ENCODE measurements at places on chromosomes 5 and 9. TPM values are rescaled to one million over a fixed set of nuclear protein-coding genes. Genes with fewer than 3 reads are reported as not detected.

PTBP3 gene
- 11.3 TPM for total RNA-seq

DNA sequence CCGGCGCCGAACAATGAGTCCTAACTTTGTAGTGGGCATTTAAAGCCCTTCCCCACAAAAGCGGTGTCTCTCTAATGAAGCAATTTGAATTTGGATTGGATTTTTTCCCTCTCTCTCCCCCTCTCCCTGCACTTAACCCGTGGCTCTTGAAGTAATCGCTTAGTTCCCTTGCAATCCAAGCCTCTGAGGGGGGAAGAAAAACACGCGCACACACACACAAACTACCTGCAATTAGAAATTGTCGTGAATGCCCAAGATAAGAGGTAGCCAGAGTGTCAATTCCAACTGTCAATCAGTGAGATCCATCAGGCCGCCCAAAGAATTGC is 1.2 kb downstream of the LHX6 start:
- no peak for DNase-seq

- DNase-seq, result no peak
Observed at GRCh38 chr5:160638161-160638742, 213.8 kb downstream of the ATP10B start.

SPARC gene
- total RNA-seq, result 4,650 TPM

DNA sequence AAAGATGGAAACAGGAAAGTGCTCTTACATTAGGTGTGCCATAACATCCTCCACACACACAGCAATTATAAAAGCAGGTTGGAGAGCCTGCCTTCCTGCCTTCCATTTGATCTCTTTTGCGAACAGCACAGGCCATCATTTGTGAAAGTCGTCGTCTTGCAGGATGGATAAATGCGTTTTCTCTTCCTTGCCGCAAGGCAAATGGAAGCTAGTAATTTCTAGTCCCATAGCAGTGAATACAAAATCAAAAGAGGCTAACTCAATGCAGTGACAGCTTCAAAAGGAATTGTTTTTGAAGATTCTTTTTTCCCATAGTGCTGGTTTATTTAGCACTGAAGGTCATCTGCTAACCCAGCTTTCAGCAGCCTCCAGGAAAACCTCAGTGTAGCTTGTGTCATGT is 178.8 kb downstream of the GIN1 start:
- DNase-seq, result no peak

GRCh38 chr9:114021578-114021977 is 56.5 kb downstream of the AMBP start:
- DNase-seq, result no peak

HSPA5 gene
- total RNA-seq, result 41.0 TPM

GRCh38 chr9:14769230-14769571 is 46.7 kb upstream of the CER1 start:
- DNase-seq, result peak; percentile 85

HAVCR2 gene
- 4.3 TPM for total RNA-seq

- DNase-seq, result no peak
Observed at GRCh38 chr9:127417131-127418036, 6.8 kb upstream of the ZNF79 start.

ZNF608 gene
- total RNA-seq, result 19.5 TPM

DNA sequence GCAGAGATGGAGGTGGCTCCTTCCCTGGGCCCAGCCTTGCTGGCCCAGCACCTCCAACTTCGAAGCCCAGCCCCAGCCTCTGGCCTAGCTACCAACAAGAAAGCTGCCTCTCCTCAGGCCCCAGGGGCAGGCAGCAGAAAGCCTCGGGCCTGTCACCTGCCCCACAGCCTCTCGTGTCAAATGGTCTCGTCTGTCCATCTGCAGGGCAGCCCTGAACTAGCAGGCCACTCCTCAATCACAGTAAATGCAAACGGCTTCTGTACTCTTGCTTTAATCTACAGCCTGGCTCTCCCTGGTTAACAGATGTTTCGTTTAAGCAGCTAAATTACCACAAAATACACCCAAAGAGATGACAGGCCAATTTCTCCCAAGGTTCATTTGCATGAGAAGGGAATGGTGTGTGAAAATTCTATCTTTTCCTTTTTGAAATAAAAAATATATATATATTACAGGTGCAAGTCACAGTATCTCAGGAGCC is 21.5 kb downstream of the VAV2 start:
- DNase-seq, result no peak

DNA sequence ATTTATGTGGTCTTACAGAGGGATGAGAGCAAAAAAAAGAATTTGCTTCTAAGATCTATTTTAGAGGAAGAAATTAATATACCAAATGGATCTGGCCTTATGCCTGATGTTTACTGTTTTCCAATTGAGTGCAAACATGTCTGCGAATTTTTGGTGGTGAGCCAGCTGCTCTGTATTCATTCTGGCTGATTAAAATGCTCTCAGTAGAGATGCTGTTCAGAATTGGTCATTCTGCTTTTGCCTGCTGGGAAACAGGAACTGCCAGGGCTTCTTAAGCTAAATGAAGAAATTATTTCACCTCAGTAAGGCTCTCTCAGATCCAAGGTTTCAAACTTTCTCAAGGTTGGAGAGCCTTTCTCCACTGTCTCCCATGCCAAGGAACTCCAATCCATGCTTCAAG is 132.0 kb upstream of the SV2C start:
- DNase-seq, result peak; percentile 6

GRCh38 chr9:134434894-134435506 is 108.7 kb downstream of the RXRA start:
- peak; percentile 99 for DNase-seq

ARRDC3 gene
- total RNA-seq, result 87.3 TPM

DNA sequence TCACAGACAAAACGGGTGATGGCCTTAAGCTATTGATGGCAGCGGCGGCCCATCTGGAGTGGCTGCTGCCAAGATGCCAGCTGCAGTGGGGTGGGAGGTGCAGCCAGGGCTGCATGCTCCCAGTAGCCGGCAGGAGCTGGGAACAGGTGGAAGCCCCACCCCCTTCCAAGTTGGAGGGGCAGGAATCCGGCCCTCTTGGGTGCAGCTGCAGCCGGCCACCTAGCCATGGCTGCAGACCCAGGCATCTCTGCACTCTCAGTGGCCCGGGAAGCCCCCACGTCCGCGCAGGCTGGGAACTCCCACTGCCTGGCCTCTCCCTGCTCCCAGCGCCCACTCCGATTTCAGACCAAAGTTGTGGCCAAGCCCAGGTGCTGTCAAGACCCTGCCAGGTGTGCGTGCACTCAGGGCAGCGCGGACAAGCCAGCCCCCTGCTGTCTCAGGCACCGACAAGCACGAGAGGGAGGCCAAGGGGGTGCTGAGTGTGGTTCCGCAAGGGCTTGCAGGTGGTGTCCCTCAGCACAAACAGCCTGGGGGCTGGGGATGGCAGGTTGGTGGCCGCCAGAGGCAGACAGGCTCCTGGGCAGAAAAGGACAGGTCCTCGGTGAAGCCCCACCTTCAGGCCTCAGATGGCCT is 115.1 kb upstream of the TSLP start:
- DNase-seq, result peak; percentile 4

DNA sequence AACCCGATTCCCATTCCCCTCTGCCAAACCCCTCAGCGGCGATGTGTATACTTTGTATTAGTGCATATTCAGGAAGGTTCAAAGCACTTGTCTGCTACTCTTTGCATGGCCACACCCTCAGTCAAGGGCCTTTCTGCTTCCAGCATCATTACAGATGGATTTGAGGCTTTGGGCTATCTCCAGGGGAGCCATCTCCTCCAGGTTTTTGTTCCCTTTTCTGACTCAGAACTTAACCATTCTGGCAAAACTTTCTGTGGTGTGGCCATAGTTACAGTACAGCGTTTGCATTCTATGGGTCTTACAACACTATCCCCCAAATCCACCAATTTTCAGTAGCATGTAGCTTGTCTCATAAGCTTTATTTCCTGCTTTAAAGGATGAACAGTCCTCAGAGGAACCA is 36.0 kb upstream of the SVEP1 start:
- peak; percentile 59 for DNase-seq

SPATA9 gene
- total RNA-seq, result 0.71 TPM

CRHBP gene
- 1.2 TPM for total RNA-seq

DNA sequence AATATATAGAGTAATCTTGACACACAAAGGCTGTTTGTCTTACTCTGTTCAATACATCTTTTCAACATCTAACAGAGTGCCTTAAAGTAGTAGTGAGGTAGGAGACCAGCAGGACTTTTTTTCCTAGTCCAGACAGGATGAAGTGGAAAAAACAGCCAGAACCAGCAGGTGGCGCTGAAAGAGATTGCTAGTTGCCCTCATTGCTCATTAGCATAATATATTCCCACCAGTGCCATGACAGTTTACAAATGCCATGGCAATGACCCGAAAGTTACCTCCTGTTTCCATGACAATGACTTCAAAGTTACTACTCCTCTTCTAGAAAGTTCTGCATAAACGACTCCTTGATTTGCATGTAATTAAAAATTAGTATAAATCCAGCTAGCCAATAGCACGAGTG is 387.4 kb downstream of the ACTL7B start:
- no peak for DNase-seq

GRCh38 chr5:7856855-7857254 is 5.9 kb upstream of the CFAP90 start:
- DNase-seq, result peak; percentile 29

IFNA13 gene
- total RNA-seq, result 0.04 TPM

GABRA6 gene
- total RNA-seq, result not detected

- no peak for DNase-seq
Observed at GRCh38 chr5:171798418-171798817, 12.8 kb downstream of the SMIM23 start.

DNA sequence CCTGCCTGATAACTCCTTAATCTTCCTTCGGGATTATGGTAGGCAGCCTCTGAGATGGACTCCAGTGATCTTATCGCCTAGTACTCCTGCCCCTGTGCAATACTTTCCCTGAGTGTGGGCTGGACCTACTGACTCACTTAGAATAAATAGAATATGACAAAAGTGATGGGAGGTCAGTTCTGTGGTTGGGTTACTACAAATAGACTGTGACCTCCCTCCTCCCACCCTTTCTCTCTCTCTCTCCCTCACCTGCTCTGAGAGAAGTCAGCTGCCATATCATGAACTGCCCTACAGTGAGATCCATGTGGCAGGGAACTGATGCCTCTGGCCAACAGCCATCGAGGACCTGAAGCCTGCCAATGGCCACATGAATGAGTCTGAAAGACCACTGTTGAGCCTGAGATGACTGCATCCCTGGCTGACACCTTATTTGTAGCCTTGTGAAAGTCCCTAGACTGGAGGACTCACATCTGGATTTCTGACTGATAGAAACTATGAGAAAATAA is 31.7 kb downstream of the NRG2 start:
- peak; percentile 60 for DNase-seq

ANKRD34B gene
- total RNA-seq, result 0.13 TPM

SNCAIP gene
- total RNA-seq, result 10.3 TPM

DNA sequence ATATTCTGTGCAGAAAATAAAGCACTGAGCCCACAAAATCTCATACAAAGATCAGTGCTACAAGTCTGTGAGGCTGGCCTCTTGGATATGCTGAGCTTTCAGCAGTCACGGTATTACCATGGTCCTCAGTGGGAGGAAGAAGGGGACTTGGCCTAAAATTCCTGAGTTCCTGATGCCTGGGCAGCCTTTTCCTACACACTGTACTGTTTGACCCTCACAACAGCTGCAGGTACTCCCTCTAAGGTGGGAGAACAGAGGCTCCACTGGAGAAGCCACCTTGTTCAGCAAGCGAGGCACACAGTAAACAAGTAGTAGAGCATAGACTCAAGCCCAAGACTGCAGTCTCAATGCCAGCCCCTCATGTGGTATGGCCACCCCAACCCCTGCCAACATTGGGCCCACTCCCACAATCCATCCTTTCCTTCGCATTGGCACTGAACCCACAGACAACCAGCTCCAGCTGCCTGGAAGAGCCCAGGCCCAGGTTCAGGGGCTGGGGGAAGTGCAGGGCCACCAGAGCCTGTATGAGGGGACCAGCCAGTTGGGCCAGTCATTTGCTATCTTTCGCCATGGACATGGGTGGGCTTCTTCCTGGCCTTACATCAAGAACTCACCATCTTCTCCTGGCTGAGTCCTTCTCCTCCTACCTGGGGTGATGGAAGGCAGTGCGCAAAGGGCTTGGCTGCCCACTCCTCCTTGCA is 14.3 kb downstream of the ACSL6 start:
- DNase-seq, result no peak

PCA3 gene
- 0.58 TPM for total RNA-seq

GRK6 gene
- total RNA-seq, result 13.8 TPM

DNA sequence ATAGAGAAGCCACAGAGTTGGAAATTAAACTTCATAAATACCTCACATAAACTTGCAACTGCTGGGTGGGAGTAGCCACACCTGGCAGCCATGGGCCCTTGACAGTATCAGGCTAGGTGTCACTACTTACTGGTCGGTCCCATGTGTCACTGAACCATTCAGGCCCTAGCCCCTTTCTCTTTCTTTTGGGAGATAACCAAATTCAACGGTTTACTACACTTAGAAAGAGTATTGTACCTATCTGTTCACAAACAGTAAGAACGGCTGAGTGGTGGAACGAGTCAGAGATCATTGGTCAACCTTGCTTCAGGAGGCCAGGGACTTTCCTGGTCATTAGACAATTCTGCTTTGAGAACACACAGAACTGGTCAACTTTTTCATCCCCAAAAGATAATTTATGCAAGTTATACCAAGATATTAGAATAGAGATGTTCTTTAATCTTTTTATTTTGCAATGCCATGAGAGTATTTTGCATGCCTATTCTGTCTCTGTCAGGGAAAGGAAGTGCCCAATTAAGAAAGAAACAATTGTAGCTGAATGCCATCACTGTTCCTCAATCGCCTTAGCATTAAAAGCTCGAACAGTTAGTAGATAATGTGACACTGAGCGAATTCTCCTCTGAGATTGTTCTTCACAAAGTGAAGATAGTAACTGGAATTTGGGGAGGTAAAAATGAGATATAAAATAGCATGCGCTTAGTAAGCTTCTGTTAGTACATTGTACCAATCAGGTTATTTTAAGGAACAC is 50.9 kb downstream of the GOLPH3 start:
- DNase-seq, result no peak

PFN3 gene
- not detected for total RNA-seq

GRCh38 chr5:129041196-129041881 is 53.2 kb upstream of the ISOC1 start:
- no peak for DNase-seq

- no peak for DNase-seq
Observed at GRCh38 chr9:120905315-120906164, 21.1 kb downstream of the TRAF1 start.

DNA sequence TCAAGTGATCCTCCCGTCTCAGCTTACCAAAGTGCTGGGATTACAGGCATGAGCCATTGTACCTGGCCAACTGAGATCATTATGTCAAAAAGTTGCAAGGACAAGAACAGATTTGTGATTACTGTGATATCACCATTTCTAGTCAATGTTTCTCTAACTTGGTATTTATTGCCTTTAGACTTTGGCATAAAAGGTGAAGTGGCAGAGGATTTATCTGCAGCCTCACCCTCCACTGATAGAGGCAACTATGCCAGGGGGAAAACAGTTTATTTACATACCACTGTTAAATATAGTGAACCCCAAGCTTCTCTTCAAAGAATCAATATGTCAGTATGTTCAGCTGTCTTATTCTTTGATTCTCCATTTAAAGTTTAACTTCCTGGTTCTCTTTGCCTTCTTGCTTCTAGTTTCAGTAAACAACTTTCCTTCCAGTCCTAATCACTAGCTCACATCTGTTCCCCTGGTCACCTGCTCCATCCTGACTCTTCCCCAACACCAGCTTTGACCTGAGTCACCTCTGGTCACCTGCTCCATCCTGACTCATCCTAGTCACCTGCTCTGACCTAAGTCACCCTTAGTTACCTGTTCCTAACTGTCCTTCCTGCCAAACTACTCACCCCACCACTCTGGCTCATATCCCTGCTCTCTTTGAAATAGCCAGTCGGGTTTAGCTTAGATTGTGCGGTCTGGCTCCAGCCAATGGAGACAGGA is 29.9 kb downstream of the SEMA6A start:
- DNase-seq, result no peak
